ENCODE measurements at places on chromosomes 11 and 22. TPM values are rescaled to one million over a fixed set of nuclear protein-coding genes. Genes with fewer than 3 reads are reported as not detected.

Gene TNNI2
- 20.2 TPM for total RNA-seq

Gene NFAM1
- total RNA-seq = 0.18 TPM

Gene PHLDA2
- not detected for total RNA-seq

Gene BSCL2
- total RNA-seq = 24.3 TPM

Gene VSIG2
- total RNA-seq = not detected

Gene GLB1L2
- total RNA-seq = not detected

Gene PTPMT1
- total RNA-seq = 53.3 TPM

Gene ARL2
- total RNA-seq = 80.9 TPM

Gene C22orf42
- total RNA-seq = not detected

Gene SAA4
- total RNA-seq = not detected

Gene CDHR5
- not detected for total RNA-seq

Gene PTGDR2
- total RNA-seq = not detected

Gene ACTN3
- not detected for total RNA-seq

Gene NUP160
- total RNA-seq = 74.1 TPM

Gene PRRG4
- total RNA-seq = not detected

Gene CASP5
- total RNA-seq = not detected

Gene NEFH
- total RNA-seq = not detected

Gene GRK3
- total RNA-seq = 45.6 TPM

Gene EMID1
- 2.2 TPM for total RNA-seq

Gene CD3D
- total RNA-seq = not detected

Gene KCNQ1OT1
- total RNA-seq = 12.3 TPM

Gene MICALL1
- total RNA-seq = 16.8 TPM

Gene OR4C12
- not detected for total RNA-seq

Gene PKNOX2
- total RNA-seq = 15.1 TPM

Gene ACRV1
- total RNA-seq = 0.08 TPM

Gene DSCAML1
- not detected for total RNA-seq

Gene MUC5AC
- not detected for total RNA-seq

Gene RIMBP3C
- 0.28 TPM for total RNA-seq

Gene FOLR2
- total RNA-seq = not detected

Gene REXO2
- total RNA-seq = 81.3 TPM

Gene OR8D4
- total RNA-seq = not detected

Gene PLAAT4
- 0.38 TPM for total RNA-seq
